NCI-H2171 (cell line): ENCODE measurements at places on chromosomes 1 and 21.

DNA sequence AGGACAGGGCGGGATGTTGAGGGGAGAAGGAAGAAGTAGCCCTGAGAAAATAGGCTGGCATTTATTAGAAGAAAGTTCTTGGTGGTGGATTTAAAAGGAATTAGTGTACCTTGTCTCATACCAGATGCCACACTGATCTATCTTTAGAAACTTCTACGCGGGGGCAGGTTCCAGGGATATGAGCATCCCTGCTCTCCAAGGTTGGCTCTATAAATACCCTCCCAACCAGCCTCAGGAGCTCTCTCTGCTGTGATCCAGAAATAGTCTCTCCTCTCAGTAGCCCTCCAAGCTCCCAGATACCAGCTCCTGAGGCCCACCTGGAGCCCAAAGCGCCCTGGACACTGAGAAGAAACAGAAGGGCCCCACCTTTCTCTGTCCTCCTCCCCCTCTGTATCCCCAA lies 128.3 kb upstream of the TNR start:
- DNase-seq: no peak

- no peak for DNase-seq
These were observed 456.0 kb downstream of the USP25 start for GRCh38 chr21:16185766-16186165.

GRCh38 chr1:221023482-221023881 lies 144.2 kb downstream of the HLX start:
- DNase-seq: no peak

- peak; percentile 91 for DNase-seq
These were observed 5.9 kb downstream of the RNF186 start for GRCh38 chr1:19809044-19809750.

- DNase-seq: no peak
These were observed 22.3 kb upstream of the ZZZ3 start for GRCh38 chr1:77704736-77705135.

DNA sequence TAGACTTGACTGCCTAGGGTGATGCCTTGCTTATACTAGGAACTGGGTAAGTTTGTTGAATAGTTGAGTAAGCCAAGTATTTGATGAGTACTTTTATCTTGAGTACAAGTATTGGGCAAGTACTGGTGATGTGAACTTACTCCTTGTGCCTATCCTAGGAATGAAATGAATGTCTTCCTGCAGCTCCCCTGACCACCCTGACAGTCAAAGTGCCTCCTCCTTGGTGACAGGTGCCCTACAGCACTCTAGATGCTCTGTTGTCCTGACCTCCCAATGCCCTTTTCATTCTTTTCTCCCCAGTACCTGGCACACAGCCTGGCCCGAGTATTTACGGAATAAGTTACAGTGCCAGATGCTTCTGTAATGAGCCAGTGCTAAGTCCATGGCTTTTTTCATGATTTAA lies 25.5 kb downstream of the PCSK9 start:
- peak; percentile 81 for DNase-seq

DNA sequence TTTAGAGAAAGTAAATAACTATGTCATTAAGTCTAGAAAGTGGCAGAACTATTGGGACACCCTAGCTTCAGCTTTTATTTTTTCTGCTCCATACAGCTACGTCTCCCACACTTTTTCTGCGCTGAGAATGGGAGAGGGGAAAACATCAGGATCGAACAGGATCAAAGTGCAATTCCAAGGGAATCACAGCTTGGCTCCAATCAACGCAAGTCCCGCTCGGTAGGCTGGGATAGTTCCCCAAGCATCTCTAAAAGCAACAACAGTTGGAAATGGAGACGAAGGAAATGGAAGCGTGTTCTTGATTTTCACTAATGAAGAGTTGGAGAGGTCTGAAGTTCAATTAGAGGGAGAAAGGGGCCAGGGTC lies 536 bp downstream of the HMGCL start:
- DNase-seq: no peak

GRCh38 chr1:94061513-94062443 lies 59.2 kb downstream of the ABCA4 start:
- DNase-seq: no peak

GRCh38 chr1:54249819-54250435 lies 50.0 kb downstream of the MRPL37 start:
- no peak for DNase-seq

DNA sequence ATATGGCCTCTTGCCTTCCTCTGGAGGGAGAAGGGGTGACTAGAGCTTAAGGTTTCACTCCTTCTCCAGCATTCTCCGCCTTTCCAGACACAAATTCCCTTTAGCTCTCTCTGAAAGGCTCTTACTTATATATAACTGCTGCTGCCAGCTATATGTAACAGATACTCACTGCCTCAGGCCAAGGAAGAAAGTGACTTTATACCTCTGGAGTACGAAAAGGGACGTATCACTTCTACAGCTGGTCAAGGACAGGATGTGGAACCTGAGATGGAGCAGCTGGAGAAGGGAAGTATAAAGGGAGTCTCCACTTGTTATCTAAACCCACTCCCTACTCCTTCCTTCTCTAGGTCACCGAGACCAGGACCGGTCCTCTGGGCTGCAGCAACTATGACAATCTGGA lies 102.4 kb downstream of the BRINP2 start:
- DNase-seq: no peak

- no peak for DNase-seq
These were observed 34.4 kb downstream of the NENF start for GRCh38 chr1:212466898-212467650.

DNA sequence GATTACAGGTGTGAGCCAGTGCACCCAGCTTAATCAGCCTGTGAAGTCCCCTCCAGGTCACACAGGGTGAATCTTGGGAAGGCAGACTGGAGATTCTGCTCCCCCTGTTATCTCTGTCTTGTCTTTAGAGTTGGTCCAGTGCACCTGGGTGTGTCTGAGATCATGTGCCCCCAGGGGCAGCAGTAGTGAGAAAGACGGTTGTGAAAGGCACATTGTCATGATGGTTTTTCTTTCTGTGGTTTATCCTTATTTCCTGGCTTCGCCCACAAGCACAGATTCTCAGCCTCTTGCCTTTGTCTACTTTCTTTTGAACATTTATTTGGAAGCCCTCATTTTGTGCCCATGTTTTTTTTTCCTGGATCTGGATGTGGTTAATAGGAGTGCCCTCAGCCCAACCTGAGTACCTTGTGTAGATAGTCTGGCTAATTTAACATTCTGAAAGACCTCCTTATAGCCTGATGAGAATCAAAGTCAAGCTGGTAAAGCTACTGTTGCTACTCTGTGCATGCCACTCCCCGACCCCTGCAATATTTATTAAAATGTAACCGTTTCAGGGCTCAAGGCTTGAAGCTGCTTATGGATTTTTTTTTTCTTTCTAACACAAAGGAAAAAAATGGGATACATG lies 23.7 kb downstream of the UCK2 start:
- no peak for DNase-seq

- no peak for DNase-seq
These were observed 881.3 kb upstream of the ADGRL2 start for GRCh38 chr1:80919426-80919825.

GRCh38 chr1:234500269-234500668 lies 21.3 kb upstream of the TARBP1 start:
- DNase-seq: no peak

- no peak for DNase-seq
These were observed 51.7 kb upstream of the EDEM3 start for GRCh38 chr1:184806296-184806721.

- DNase-seq: no peak
These were observed 197.8 kb downstream of the PBX1 start for GRCh38 chr1:164756741-164757140.

GRCh38 chr1:220818421-220819173 lies 31.9 kb downstream of the MTARC1 start:
- no peak for DNase-seq

DNA sequence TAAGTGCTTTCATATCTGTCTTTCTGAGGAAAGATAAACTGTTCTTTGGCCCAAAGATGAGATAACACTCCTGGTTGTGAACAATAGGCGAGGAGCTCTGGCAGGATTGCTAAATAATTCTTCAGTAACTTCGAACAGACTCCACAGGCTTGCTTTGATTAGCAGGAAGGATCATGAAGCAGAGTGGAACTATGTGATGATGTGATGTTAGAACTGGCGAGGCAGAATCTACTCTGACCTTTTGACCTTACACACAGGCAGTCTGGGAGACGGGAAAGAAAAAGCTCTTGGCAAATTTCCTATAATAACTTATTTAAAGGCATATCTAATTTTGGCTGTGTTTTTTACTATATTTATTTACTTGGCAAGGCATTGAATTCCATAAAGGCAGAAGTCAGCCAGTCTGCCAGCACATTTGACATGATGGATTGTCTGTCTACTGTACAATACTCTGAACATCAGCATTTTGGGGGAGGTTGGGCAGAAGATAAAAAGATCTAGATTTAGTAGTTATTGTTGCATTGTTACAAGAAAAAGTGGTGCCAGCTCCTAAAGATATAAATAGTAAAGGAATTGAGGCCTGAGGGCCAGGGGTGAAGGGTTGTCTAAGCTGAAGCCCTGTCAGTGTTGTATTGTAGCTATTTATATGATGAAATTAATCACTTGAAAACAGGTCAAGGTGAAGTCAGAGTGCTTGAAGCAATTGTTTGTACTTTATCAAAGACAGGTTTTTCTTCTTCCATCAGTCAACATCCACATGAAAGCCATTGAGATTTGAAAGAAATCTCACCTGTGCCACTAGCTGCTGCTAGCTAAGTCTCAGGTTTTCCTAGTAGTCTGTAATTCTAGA lies 708.8 kb downstream of the LTN1 start:
- no peak for DNase-seq

- no peak for DNase-seq
These were observed 16.0 kb upstream of the XCL1 start for GRCh38 chr1:168560370-168560769.

DNA sequence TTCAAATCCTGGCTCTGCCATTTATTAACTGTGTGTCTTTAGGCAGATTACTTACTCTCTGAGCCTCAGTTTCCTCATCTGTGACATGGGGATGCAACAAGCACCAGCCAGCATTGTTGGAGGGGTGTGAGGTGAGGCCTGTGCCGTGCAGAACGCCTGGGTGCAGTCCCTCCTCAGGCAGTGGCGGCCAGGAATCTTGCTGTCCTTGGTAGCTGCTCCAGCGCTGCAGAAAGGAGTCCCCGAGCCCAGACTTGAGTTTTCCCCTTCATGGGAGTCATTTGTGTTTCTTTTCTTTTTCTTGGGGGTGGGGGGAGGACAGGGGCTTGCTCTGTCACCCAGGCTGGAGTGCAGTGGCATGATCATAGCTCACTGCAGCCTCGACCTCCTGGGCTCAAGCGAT lies 46.6 kb downstream of the DISP3 start:
- no peak for DNase-seq

DNA sequence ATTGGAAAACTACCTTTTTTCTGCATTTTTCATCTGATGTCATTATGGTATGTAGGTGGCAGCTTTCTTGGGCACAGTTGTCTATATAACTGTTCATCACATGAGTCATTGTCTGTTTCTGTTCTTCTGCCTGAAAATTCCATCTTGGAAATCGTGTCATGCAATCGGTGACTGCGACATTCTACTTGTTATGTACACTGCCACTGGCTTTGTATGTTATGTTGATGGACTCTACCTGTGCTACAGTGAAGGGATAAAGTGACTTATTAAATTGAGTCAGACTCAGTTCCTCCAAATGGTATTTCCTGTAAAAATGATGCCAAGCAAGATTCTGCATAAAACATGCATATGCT lies 8.6 kb downstream of the SMAP2 start:
- DNase-seq: no peak

DNA sequence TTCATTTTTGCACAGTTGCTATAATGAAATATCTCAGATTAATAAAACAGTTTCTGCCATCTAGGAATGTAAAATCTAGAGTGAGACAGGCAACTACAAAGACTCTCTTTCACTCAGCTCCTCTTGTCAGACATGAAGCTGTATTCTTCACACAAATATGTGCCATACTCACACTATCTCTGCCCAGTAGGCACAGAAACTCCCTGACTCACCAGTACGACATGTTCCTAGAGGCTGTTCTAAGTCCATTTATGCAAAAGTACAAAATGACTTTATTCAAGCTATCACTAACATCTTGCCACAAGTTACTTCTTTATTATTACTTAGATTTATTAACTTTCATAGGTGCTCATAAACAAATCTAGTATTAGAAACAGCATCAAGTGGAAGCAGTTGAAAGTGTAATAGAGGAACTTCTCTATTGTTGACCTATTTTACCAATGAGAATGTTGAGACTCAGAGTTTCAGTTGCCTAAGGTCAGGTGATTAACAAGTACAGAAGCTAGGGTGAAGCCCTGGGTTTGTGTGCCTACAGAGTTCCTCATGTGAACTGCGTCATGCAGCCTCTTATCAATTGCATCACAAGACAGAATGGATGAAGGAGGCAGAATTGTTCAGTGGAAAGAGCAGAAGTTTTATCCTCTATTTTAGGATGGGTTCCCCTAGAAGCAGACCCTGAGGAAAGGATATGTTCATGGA lies 98.9 kb downstream of the RGS2 start:
- DNase-seq: no peak

DNA sequence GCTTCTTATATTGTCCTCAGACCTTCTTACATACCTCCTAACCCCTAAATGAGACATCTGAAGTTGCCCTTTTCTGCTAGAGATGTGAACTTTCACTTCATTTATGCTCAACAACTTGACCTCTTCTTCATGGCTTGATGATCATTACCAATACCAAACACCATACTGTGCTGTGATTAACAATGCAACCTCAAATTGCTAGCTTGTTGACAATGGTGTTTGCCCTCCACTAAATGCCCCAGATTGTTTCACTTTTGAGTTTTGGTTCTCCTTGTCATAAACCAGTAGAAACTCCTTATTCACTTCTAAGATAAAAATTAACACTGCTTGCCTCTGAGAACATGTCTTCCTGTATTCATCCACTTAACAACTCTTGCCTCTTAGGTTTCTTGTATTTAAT lies 5.6 kb downstream of the JAK1 start:
- DNase-seq: no peak

GRCh38 chr1:184393962-184394361 lies 7.1 kb downstream of the C1orf21 start:
- DNase-seq: no peak

- DNase-seq: peak; percentile 37
These were observed 63.4 kb downstream of the KCNAB2 start for GRCh38 chr1:6108937-6109614.

GRCh38 chr1:161013131-161013487 lies 7.8 kb downstream of the F11R start:
- no peak for DNase-seq

GRCh38 chr1:201712387-201713085 lies 116.4 kb upstream of the IPO9 start:
- DNase-seq: no peak

- DNase-seq: no peak
These were observed 12.9 kb downstream of the DPYD start for GRCh38 chr1:97907886-97908285.
